Occipital lobe (tissue), 3 donors: ENCODE measurements at places on chromosomes 3 and 15. TPM values are rescaled to one million over a fixed set of nuclear protein-coding genes. Genes with fewer than 3 reads are reported as not detected.

- DNase-seq = peak; percentile 2
These were observed 8.4 kb upstream of the ATR start for GRCh38 chr3:142586803-142587406.

Gene ZKSCAN7
- 29.8 TPM for total RNA-seq

GRCh38 chr15:94259863-94260262 lies 28.5 kb downstream of the MCTP2 start:
- DNase-seq = no peak

Gene PLCH1
- 10.9 TPM for total RNA-seq

DNA sequence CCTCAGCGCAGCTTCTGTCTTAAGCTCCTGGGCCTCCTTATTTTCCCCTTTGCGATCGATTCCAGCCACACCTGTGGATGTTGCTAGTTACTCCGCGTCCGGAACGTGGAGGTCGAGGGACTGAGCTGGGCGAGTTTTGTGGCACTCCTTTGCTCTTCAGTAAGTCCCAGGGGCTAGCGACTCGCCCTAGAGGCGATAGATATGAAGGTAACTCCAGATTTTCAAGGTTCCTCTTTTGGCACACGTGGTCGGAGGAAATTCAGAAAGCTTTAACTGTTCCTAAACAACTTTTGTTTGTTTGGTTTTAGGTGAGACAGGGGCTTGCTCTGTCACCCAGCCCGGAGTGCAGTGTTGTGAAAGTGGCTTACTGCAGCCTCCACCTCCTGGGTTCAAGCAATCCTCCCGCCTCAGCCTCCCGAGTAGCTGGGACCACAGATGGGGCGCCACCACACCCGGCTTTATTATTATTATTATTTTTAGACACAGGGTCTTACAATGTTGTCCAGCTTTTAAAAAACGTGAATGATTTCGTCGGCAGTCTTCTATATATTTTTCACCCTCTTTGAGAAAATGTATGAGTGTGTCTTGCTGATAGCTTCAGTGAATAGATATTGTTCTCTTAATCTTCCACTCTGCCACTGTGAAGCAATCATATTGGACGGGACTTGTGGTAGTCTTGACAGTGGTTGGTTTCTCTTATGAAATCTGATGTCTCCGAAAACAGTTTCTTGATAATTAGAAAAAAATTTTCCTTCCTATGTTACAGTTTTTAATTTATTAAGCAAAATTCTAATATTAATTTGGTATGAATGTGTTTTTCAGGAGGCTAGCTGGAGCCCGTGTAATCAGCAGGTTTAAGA lies 785 bp downstream of the MFSD1 start:
- no peak for DNase-seq

Gene CP
- 1.7 TPM for total RNA-seq

Gene AKAP13
- 142 TPM for total RNA-seq

Gene SPATA12
- not detected for total RNA-seq
